NCI-H1105 treated with DMSO at 0.1 percent for 48 hours (cell line): ENCODE measurements at places on chromosomes 7 and 10.

DNA sequence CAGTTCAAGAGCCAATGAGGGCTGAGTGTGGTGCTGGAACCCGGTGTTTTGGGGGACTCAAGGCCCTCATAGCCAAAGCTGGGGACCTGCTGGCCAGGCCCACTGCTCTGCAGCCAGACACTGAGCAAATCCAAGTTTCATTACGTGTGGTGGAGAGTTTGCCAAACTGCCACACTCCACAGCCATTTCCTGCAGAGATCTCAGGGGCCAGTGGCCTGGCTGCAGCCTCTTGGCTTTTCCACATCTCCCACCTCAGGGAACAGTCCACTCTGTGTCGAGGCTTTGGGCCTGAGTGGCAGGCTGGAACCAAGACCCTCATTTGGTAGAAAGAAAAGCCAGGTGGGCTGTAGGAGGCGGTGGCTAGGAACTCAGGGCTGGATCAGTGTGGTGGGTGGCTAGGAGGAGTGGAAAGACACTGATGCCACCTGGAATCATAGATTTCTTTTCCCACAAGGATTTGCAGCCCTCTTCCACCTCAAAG lies 3.2 kb downstream of the HOXA11 start:
- DNase-seq, result no peak

GRCh38 chr7:27128776-27129728 lies 1.5 kb downstream of the HOXA4 start:
- DNase-seq, result no peak

- no peak for DNase-seq
Measured at GRCh38 chr7:1358376-1359050, 100.8 kb downstream of the MICALL2 start.

GRCh38 chr10:80277016-80277415 lies 12.4 kb downstream of the MAT1A start:
- DNase-seq, result no peak

DNA sequence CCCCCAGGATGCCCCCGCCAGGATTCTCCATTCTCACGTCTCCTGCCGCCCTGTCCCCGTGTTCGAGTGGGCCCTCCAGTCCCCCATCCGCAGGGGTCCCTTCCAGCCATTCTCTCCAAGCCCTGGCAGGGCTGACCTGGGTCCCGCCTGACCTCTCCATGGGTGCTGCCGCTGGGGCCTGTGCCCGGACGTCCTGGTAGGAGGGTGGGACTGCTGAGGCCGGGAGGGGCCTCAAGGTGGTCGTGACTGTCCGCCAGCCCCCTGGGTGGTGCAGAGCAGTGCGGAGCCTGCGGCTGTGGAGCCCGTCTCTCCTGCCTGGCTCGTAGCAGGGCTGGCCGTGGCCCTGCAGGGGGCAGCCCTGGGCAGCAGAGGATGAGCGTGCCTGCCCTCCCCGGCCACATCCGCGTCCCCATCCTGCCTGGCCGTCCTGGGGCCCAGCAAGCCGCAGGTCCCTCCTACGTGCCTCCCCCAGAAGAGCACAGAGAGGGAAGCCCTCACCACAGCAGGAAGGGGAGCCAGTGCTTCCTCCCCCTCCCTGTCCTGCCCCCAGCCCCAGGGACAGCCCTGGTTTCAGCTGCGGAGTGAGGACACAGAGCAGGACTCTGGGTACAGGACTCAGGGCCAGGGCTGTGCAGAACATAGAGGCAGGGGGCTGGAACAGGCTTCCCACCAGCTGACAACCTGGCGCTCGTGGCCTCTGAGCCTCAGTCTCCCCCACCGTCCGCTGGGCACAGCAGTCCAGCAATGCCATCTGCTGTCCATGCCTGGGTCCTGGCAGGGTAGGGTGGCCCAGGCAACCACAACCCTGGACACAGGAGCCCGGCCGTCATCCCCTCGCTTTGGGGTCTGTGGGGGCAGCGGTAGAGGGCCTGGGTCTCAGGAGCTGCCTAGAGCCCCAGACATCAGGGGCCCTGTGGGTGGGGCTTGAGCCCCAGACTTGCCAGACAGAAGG lies 1.5 kb upstream of the GRIFIN start:
- peak; percentile 5 for DNase-seq

- DNase-seq, result peak; percentile 61
Measured at GRCh38 chr7:23275912-23276311, 23.2 kb upstream of the MALSU1 start.

DNA sequence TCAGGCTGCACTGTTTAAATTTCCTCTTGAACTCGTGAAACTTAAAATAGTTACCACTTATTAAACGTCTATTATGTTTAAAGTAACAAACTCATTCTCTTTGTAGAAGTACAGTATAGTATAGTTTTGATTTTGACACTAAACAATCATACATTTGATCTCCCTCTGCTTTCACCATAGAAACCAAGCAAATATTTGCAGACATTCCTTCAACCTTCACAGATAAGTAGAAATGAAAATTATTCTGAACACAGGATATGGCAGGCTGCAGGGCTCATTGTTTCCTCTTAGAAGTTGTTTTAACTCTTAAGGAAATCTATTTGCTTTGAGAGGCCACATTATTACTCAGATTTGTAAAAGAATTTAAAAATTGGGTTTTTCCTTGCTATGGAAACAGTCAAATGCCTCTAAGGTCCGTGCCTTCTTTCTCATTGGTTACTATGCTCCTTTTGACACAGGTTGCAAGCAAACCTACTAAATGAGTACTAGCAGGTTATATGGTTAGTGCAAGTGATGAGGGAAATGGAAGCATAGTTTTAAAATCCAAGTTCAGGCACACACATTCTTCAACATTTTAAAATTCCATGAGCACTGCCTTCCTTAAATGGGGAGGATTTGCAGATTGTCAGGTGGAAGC lies 92.8 kb upstream of the FAM133B start:
- no peak for DNase-seq

DNA sequence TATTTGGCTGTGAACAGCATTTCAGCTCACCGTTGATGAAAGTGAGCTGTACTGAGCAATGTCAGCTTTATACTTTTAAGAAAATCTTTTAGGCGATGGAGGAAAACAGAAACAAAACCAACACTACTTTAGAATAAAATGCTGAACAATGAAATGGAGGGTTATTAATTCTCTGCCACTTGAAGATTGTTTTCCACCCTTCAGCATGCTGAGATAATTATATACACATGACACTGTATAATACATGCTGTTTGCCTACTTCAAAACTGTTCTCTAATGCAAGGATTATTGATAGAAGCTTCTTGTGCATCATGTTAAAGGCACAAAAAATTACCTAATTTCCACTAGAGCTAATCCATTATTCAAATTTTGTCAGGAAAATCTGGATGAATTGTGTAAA lies 66.8 kb downstream of the CACNA2D1 start:
- DNase-seq, result peak; percentile 92

DNA sequence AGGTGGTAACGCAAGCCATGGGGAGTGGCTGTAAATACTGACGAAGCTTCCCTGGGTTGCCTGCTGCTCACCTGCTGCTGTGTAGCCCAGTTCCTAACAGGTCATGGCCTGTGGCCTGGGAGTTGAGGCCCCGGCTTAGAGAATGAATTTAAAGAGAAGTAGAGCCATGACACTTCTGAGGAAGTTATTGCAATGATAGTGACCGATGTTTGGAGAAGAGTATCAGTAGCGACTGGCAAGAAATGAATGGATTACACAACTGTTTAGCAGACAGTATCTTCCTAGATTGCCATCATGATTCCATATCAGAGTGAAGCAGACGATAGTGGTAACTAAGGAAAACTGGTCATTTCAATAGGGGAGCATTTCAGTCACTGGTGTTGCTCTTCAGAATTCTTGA lies 249.6 kb downstream of the PLXDC2 start:
- no peak for DNase-seq

- DNase-seq, result no peak
Measured at GRCh38 chr7:70712942-70713341, 419.0 kb upstream of the GALNT17 start.

DNA sequence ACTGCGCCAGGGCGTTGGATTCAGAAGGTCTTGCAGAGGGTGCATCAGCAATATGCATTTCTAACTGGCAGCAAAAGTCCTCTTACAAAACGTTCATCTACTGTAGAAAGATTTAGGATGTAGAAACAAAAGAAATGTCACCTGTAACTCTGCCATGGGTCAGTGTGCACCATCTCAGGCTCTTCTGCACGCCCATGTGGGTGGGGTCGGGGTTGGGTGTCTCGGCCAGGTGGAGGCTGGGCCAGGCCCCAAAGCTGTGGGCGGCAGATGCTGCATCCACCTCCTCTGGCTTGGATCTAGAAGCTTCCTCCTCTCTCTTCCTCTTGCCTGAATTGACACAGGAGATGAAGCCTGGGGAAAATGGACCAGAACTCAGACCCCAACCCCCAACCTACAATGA lies 111.3 kb upstream of the PPP2R2D start:
- no peak for DNase-seq

DNA sequence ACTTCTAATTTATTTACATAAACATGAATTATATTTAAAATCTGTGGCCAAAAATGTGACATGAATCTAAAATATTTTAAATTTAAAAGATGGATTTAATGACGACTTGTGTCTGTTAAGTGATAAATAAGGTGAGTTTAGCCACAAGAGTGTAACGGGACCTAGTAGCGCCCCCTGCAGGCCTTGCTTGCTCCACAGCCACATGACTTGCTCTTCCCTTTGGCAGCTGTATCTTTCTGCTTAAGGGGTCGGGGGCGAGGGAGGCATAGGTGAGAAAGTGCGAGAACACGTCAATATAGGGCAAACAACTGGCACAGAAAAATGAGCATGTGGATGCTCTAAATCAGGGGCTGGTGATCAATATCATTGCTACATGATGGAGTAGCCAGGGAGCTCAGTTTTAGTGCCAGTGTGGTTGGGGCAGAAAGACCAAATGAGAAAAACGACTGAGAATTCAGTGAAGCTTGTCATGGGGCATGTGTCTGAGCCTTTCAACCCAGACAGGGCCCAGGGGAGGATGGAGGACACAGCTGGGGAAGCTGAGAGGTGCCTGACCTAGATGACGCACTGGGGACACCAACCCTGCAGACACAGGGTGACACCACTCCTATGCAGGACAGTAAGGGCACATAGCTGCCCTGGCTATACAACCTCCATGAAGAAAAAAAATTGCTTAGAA lies 49.8 kb downstream of the PAXIP1 start:
- no peak for DNase-seq

GRCh38 chr10:15658069-15658702 lies 61.5 kb downstream of the ITGA8 start:
- no peak for DNase-seq

DNA sequence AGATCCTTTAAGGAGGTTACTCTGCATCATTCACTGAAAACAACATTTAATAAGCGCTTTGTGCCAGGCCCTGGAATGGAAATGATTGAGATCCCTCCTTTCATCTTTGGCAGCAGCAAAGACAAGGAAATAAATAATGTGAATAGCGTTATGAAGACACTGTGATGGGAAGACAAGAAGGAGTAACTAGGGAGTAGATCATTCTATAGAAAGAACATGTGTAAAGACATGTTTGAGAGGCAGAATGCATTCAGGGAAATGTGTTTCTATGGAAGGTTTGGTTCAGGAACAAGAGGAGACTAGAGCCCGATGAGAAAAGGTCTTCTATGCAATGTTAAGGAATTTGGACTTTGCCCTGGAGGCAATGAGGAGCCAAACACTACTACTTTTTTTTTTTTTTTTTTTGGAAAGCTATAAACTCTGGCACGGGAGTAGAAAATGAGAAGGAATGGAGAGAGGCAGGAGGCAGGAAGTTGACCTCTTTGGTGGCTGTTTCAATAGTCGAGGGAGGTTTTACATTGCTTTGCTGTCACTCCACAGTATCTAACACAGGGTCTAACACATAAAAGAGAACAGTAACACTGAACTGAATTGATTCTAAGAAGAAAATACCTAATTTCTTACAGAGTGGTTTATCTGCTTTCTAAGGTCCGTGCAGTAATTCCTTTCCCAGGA lies 44.9 kb downstream of the SMURF1 start:
- no peak for DNase-seq

DNA sequence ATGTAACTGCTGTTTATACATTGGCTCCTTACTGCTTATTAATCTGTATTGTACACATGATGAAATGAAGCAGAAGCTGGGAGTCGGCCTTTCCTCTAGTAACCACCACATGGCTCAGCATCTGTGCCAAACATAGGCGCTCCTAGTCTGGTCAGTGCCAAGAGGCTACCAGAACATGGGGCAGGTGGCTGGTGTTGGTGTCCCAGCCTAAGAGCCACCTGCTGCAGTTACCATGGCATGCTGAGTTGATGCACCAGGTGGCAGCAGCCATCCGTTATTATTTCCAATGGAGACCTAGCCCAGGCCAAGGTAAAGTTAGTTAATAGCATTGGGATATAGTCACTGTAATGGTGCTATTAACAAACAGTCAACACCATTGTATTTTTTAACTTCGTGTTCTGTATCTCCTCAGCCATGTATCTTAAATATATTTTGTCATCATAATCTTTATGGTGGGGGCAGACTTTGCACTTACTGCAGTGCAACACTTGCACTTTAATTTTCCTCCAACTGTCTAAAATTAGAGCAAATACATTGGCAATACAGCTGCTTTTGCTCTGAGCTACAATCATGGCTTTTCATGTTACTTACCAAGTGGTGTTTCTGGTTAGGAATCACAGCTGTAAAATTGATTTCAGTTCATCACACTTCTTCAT lies 33.1 kb downstream of the HBP1 start:
- peak; percentile 74 for DNase-seq

- no peak for DNase-seq
Measured at GRCh38 chr10:20839141-20839540, 58.0 kb downstream of the NEBL start.

DNA sequence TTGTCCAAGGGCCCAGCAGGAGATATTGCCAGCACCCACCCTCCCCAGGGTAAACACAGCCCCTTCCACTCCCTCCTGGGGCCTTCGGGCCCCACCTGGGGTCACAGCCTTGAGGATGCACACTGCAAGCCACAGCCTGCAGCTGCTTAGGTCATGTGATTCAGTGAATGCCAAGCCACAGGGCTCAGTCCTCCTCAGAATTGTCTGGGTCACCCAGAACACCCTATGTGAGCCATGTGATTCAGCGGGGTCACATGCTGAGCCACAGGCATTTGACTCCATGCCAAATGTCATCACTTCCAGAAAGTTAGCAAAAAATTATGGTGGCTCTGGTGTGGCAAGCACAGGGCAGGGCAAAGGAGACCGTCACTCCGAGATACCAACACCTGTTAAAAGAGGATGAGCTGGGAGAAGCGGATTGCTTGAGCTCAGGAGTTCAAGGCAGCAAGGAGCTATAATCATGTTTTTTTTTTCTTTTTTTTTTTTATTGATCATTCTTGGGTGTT lies 17.2 kb upstream of the PSAP start:
- no peak for DNase-seq

- DNase-seq, result no peak
Measured at GRCh38 chr10:116270771-116271592, 2.0 kb downstream of the GFRA1 start.

- no peak for DNase-seq
Measured at GRCh38 chr7:31705377-31705776, 18.4 kb downstream of the PPP1R17 start.

GRCh38 chr7:101740981-101741725 lies 76.3 kb upstream of the CUX1 start:
- DNase-seq, result no peak
